Choroid plexus epithelial cell (primary cell): ENCODE measurements at places on chromosomes 5 and 9.

DNA sequence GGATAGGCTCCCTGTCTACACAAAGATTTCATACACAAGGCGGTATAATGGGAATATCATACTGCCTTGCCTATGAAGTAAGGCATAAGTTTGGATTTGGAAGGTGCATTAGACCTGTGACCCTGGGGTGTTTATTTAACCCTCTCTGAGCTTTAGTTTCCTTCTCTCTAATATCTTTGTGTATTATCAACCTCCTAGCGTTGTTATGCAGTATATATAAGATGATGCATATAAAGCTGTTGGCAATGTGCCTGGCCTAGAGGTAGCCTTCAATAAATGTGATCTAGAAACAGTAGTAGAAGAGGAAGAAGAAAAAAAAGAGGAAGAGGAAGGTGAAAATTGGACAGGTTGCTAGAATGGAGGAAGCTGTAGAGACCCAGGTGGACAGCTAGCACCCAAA is 311.6 kb upstream of the CLINT1 start:
- no peak for DNase-seq

DNA sequence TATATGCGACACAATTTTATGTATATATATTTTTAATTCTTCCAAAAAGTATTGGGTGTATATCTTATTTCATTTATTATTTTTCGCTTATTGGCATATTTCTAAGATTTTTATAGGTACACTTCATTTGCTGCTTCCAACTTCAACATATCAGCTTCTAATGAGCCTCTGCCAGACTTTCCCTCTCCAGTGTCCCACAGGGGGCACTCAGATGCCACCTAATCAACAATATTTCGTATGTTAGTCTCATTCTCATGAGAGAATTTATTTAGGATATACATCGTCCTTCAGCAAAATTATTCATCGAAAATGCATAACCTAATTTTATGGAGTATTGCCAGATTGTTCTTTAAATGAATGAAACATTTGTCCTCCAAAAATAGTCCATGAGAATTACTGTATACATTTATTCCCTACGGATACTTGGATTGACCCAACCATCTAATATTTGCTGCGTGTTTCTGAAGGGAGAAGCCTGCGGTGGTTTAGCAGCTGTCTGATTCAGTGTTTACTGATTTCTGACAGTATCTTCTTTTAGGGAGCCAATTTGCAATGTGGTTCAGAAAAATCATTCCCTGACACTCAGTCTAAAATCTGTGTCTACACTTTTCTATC is 100.6 kb upstream of the SELENOP start:
- DNase-seq = peak; percentile 68

GRCh38 chr9:79674052-79674777 is 102.5 kb downstream of the TLE4 start:
- DNase-seq = no peak

GRCh38 chr9:72954431-72955125 is 1.7 kb upstream of the ALDH1A1 start:
- no peak for DNase-seq

DNA sequence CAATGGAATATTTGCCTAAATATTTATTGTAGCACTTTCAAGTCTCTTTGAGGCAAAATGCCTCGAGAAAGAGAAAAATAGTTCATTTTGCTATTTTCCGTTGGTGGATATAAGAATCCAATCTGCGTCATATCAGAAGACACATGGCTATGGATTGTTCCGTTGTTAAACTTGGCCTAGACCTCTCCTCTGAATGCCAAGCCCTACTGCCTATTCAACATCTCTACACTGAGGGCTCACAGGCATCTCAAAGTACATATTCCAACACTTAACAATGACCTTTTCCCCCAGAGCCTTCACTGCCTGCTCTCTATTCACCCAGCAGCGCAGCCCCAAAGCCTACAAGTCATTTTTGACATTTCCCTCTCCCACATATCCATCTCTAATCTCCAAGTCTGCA is 350.1 kb downstream of the GLIS3 start:
- DNase-seq = no peak

DNA sequence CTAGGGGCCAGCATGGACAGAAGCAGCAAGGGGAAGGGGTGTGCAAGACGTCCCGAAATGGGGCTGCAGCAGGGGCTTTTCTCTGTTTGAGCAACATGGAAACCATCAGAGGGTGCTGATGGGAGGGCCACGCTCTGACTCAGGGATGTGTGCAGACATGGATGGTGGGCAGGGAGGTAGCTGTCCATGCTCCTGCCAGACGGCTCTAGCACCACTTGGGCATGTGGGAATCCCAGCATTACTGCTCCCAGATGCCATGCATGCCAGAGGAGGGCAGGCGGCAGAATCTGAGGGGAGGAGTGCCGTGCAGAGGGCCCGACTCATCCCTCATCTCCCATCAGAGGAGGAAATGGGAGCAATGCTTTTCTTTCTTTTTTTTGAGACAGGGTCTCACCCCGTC is 45.6 kb upstream of the SLC25A51 start:
- no peak for DNase-seq

DNA sequence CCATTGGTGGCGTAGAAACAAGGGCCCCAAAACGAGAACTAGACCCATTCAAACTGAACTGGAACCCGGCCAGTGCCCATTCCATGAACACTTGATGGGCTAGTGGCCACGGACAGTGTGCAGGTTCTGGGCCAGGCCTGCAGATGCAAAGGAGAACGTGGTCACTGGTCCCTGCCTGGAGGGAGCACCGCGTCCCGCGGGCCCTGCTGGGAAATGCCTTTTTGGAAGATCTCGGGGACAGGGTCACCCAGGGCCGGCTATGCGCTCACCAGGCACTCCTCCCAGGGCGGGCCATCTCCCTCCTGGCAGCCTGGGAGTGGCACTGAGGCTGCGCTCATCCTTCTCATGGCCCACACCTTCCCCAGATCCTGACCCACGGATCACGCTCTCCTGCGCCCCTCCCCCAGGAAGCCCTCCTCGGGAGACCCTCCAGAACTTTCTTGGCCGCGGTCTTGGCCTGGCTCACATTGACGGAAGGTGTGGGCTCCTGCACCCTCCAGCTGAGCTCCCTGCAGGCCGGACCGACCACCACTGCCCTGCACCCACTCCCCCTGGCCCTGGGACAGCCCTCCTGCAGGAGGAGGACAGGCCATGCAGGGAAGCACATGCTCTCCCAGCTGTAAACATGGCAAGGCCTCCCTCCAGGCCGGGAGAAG is 2.8 kb upstream of the DIPK1B start:
- DNase-seq = no peak

DNA sequence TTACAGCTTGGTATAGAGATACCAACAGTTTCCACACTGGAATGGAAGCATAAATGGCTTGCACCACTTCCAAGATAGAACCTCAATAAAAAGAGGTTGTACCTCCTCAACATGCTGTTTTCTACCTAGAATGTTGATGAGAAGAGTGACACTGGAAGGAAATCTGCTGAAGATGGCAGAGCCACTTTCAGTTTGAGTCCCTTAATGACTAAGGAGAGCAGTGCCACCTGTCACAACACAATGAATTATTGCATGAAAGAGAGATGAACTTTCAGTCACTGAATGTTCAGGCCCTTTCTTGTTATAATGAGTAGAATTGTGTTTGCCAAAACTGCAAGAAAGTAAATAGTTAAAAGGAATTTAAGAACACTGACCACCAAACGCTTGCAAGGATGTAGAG is 958.5 kb downstream of the DTWD2 start:
- no peak for DNase-seq

- peak; percentile 17 for DNase-seq
Observed at GRCh38 chr5:94028001-94028400, 286.6 kb upstream of the POU5F2 start.

GRCh38 chr5:53882676-53883031 is 322.2 kb downstream of the NDUFS4 start:
- DNase-seq = peak; percentile 38

DNA sequence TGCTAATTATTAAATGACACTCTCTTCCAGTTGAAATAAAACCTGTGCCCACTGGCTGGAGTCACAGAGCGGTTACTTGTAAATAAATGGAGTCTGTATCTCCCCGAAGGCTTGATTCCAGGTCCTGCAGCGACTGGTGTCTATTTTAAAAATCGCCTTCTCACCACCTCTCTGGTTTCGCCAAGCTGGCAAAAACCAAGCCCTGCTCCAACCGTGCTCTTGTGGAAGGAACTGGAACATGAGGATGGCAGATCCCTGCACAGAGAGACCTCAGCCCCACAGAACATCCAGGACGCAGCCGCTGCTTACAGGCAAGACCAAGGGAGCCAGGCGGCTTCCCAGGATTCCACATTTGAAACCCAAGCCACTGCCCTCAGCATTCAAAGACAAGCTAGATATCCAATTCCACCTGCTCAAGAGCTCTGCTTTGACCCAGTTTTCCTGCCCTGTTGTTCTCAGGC is 15.0 kb downstream of the SEMA4D start:
- DNase-seq = no peak

GRCh38 chr5:166401391-166401790 is 1890.1 kb upstream of the WWC1 start:
- DNase-seq = no peak

- no peak for DNase-seq
Observed at GRCh38 chr5:112908854-112909253, 13.2 kb downstream of the REEP5 start.

- peak; percentile 15 for DNase-seq
Observed at GRCh38 chr9:74610523-74611061, 113.5 kb downstream of the RORB start.

- no peak for DNase-seq
Observed at GRCh38 chr5:119177226-119177625, 106.3 kb downstream of the DMXL1 start.

DNA sequence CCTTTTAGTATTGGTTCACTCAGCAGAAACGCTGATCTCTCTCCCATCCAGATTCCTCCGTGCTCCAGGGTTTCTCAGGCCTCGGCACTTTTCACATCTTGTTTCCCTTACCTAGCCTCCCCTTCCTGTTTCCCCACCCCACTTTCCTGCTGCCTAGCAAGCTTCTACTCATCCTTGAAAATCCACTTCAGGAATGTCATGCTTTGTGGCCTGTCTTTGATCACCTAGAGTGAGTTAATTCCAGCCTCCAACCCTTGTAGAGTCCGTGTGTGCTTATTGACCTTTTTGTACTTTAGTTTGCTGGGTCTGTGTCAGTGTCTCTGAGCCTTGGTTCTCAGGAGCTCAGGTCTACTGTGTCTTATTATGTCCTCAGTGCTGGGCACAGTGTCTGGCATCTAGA is 116.6 kb downstream of the AOPEP start:
- DNase-seq = no peak

GRCh38 chr5:65971643-65972042 is 45.3 kb downstream of the ERBIN start:
- no peak for DNase-seq

DNA sequence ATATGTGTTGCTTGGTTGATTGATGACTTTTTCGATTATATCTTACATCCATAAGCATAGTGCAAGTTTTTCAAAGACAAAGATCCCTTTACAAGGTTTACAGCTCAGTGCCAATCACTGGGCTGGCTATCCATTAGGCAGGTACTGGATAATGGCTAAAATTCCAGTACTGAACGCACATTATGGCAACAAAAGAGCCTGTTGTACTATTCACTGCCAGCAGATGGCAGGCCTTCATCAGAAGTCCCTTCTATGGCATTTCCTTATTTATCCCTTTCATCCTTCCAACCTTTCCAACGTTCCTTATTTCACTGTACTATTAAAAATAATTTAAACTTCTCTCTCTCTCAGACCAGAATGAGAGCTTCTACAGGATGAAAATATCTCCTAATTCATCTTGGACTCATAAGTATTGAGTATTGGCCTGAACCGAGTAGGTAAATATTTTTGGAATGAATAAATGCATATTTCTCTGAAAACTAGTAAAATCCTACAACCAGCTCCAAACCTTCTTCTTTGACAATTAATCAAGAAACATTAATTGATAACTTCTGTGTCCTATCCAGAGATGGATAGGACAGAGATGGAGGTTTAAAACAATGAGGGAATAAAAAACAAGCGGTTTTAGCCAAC is 6.7 kb upstream of the WNT8A start:
- peak; percentile 79 for DNase-seq

DNA sequence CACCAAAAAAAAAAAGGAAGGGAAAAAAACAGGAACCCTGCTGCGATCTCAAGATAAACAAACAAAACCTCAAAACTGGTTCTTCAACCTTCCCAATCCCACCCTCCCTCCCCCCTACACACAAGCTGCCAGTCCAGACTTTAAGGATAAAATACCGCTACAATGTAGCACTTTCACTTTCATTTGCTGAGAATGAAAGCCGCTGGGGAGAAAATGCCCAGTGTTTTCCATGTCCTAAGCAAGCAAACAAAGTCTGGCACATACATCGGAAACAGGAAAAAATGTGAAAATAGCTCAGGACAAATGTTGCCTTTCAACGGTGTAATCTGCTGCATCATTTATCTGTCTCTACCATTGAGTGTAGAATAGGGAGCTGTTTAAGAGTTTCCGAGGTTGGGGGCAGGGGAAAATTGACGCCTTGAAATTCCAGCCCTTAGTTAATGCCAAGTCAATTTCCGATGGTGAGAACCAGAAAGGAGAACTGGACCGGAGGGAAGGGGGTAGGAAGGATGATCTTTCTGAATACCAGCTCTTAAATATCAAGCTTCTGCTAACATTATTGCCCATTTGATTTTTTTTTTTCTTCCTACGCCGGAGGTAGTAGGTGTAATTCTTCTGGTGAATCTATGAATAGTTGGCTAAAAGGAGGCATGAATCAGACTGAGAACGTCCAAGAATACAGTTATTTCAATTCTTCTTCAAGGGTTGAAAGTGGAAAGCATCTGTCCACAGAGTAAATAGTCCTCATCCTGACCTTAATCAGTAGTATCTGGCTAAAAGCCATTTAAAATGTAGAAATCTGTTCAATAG is 1.2 kb upstream of the ADAMTS6 start:
- peak; percentile 81 for DNase-seq

DNA sequence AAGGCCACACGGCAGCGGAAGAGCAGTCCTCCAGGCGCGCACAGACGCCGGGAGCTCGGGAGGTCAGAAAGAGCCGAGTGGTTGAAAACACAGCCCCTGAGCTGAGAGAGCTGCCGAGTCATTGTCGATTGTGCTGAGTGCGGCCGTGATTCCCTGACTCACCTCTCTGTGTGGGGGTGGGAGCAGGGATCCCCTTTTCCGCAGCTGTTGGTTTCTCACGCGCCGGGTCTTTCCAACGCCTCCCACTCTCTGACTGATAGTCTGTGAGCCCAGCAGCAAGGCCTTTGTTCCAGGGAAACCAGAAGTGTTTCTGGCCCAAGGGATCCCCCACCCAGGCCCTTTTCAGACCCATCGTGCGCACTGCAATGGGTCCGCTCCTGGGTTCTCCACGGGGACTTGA is 97.3 kb downstream of the MRPL36 start:
- DNase-seq = no peak

DNA sequence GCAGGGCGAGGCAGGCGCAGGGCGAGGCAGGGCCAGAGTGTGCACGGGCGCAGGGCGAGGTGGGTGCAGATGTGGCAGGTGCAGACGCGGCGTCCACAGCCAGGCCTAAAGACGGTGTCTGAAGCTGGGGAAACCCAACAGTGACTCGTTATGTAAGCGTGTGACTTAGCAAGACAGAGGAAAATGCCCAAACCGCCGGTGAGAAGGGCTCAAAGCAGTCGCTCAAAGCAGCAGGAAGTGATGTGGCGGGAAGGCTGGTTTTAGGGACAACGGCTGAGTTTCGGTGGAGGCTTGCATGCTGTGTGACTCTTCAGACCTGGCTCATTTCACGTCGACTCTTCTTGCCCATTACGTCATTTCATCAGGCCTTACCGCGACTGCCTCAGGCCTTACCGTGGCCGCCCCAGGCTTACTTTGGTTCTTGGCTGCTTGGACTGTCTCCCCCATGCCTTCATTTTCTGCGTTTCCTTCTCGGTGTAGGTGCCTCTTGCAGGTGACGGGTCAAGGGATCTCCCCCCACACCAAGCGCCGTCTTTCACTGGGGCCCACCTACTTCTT is 50.5 kb upstream of the EXOC3 start:
- peak; percentile 24 for DNase-seq

- no peak for DNase-seq
Observed at GRCh38 chr9:72065076-72065475, 4.7 kb upstream of the C9orf57 start.
